Effector CD4-positive, alpha-beta T cell (primary cell): ENCODE measurements at places on chromosomes 3 and 15.

- no peak for DNase-seq
These were observed 241.1 kb downstream of the RYR3 start for GRCh38 chr15:33551860-33552259.

DNA sequence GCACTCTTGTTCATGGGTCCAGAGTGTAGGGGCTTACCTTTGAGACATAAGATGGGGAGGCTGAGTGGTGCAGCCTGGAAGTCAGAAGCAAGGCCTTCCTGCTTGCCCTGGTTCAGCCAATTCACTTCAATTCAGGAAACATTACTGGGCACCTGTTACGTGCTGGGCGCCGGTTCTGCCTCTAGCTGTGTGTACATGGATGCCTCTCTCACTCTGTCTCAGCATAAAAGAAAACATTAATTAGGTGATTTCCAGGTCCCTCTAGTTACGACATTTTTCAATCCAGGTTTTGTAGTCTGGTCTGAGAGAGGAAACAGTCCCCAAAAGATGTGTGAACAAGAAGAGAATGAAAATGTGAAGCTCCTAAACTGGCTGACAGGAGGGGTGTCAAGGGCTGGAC lies 1.2 kb downstream of the RTP1 start:
- DNase-seq, result no peak

DNA sequence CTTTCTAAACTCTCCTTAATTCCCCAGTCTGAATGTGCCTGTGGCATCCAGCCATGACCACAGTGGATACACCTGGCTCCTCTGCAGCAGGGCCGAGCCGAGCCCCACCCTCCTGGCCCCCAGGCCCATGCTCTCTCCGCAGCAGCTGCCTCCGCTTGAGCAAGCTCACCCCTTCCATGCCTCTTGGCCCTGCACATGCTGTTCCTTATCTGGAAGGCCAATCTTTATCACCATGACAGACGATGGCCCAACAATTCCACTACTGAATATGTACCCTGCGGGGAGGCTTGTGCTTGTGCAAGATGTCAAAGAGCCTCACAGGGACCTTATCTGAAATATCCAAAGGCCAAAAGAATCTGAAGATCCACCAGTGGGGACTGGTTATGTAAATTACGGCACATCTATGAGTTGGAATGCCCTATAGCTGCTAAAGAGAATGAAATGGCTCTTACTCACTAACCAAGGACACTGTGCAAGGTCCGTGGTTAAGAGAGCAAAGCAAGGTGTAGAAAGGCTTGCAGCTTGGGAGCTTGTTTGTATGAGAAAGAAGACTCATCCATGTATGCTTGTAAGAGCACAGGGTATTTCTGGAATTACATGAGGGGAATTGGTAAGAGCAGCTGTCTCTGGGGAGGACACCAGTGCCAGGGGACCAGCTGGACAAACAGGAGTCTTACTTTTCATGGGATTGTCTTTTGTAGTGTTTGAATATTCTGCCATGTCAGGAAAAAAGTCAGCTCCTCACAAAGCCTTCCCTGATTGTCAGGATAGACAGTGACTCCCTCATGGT lies 55.2 kb downstream of the WNT7A start:
- no peak for DNase-seq

GRCh38 chr15:41891226-41891625 lies 2.6 kb downstream of the SPTBN5 start:
- DNase-seq, result no peak

GRCh38 chr15:29196722-29197121 lies 72.9 kb downstream of the NSMCE3 start:
- DNase-seq, result no peak

GRCh38 chr15:89504166-89504565 lies 7.8 kb upstream of the RHCG start:
- no peak for DNase-seq

- no peak for DNase-seq
These were observed 97.4 kb upstream of the RBMS3 start for GRCh38 chr3:29183346-29184087.

- no peak for DNase-seq
These were observed 14.7 kb downstream of the DHX30 start for GRCh38 chr3:47817609-47818008.

DNA sequence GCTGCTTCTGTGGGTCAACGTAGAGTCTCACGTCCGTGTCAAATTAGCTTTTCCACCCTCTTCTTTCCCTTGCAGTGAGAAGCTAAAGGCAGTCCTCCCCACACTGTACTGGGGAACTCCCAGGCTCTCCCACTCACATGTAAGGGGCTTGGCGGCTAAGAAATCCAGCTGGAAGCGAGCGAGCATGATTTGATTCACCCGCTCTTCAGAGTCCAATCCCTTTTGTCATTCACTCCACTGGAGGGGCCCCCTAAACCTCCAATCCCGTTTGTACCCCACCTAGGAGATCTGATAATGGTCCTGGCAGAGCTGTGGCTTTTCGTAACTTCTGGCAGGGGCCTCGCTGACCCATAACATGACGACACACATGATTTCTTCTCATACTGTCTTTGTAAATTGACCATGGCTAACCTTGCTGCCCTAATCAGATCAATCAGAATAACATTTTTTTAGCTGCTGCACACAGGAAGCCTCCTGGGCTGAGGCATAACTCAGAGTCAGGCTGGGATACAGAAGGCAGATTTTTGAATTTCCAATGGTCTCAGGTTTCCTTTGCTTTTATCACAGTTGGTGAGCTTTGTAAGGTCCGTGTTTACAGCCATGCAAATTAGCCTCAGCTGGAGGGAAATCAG lies 235.2 kb downstream of the GREM1 start:
- DNase-seq, result no peak

GRCh38 chr3:47404431-47404876 lies 23.6 kb downstream of the PTPN23 start:
- DNase-seq, result no peak

DNA sequence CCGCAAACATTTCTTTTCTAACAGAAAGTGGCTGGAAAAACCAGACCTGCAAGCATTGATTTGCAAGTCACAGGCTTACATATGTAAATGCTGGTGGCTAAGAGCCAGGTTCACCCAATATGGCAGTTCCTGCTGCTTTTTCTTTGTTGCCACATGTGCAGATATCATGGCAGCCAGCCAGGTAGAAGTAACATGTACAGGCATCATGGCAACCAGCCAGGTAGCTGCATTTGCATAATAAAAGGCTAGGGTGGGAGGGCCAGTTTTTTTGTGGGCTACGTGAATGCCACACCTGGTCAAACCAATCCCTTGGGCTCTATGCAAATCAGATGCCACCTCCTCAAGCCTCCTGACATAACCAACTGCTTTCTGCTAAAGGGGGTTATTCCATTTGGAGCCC lies 2.8 kb upstream of the SMCO1 start:
- DNase-seq, result no peak

GRCh38 chr3:63910891-63911290 lies 1.3 kb downstream of the SCAANT1 start:
- peak; percentile 3 for DNase-seq

DNA sequence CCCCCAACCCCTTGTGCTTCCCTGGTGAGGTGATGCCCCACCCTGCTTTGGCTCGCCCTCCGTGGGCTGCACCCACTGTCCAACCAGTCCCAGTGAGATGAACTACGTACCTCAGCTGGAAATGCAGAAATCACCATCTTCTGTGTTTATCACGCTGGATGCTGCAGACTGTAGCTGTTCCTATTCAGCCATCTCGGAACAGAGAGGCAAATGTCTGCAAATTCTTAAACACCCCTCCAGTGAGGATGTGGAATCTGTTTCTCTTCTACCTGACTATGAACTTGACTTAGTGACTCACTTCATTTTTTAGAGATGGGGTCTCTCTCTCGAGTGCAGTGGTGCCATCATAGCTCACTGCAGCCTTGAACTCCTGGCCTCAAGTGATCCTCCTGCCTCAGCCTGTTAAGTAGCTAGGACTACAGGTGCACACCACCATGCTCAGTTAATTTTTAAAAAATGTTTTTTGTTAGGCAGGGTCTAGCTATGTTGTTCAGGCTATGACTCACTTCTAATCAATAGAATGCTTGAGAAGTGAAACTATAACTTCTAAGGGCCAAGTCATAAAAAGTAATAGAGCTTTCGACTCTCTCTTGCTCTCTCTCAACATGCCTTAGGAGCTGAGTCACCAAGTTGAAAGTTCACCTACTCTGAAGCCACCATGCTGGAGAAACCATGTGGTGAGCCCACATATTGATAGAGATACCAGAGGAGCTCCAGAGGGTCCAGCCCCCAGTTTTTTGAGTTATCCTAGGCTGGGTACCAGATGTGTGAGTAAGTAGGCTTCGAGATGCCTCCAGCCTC lies 11.5 kb upstream of the PARP14 start:
- DNase-seq, result no peak

DNA sequence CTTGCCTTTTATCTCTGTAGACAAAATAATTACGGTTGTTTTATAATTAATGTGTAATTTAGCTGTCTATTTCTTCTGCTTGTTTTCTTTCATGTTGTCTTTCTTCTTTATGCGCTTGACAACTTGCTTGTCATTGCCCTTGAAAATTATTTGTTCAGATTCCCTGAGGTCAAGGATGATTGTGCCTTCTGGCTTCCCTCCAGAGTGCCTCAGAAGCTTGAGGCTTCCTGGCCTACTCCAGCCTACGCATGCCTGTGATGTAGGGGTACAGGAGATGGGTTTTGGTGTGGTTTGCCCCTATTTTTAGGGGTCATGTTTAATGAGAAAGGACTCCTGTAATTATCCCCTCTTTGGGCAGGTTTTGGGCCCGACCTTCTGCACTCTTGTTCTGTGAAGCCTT lies 231.5 kb downstream of the SV2B start:
- DNase-seq, result no peak

DNA sequence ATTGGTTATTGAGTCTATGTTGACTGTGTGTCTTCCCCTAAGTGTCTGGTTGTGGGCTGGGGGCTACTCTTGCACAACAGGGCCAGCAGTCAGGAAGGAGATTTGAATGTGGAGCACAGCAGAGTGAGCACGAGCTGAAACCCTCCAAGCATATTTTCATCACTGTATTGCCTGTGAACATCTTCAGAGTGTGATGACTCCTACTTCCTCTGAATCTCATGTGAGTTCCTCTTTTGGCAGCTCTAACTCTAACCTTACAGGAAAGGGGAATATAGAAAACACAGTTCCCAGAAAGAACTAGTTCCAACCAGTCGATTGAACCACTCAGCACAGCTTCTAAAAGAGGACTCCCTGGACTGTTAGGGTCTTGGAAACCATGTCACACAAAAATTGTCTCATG lies 211.6 kb downstream of the RAP2B start:
- DNase-seq, result no peak

GRCh38 chr3:171254315-171254714 lies 205.9 kb downstream of the TNIK start:
- no peak for DNase-seq

- DNase-seq, result no peak
These were observed 7.2 kb upstream of the SCAMP5 start for GRCh38 chr15:74988007-74988800.

- no peak for DNase-seq
These were observed 79.8 kb downstream of the WNT7A start for GRCh38 chr3:13800064-13800463.

- DNase-seq, result no peak
These were observed 307.5 kb downstream of the EDEM1 start for GRCh38 chr3:5494905-5495519.

DNA sequence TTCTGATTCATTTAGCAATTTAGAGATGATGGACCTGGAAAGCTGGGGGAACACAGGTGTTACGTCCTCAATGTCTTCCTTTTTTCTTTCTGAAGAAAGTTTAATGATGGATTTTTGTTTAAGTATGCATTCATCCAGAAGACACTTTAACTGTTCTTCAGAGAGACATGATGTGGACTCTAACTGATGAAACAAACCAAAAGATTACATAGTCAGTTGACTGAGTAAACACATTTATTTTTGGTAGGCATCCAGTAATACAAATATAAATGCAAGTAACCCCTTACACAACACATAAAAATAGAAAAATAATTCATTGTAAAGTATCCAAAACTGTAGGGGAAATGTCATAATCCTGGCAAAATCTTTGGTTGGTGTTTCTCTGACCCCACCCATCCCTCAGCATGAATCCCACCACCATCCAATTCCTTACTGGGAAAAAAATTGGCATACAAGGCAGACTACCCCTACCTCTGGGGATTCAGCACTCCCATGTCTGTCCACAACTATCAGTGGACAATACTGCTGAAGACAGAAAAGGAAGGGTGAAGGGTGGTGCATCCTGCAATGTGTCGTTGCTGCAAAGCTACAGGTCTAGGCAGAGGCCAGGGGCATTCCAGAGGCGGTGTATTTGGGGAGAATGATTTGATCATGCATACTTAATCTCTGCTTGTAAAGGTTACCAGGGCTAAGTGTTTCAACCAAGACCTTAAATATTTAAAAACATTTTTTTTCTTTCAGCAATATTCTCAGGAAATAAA lies 37.4 kb downstream of the THBS1 start:
- DNase-seq, result no peak

- DNase-seq, result no peak
These were observed 700 bp upstream of the EDEM1 start for GRCh38 chr3:5186858-5187155.

GRCh38 chr3:128932516-128933212 lies 53.2 kb downstream of the ACAD9 start:
- DNase-seq, result no peak

DNA sequence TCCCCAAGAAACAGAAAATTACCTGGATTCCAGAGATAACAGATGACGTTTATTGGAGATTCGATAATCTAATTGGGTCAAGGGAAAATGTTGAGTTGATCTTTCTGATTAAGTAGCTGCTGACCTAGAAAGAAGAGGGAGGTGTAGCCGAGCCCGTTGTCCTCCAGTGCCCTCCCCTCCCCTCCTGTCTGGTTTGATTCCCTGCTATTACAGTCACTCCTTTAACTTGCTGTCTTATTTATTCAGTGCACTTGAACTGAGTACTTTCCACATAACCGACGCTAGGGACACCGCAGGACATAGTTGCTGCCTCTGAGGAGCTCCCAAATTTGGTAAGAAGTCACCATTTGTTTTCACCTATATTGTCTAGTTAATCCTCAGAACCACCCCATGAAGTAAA lies 103.7 kb downstream of the AQP9 start:
- DNase-seq, result no peak

- no peak for DNase-seq
These were observed 44.3 kb downstream of the THRB start for GRCh38 chr3:24450160-24450907.

GRCh38 chr3:135059580-135059979 lies 264.5 kb downstream of the EPHB1 start:
- DNase-seq, result no peak

DNA sequence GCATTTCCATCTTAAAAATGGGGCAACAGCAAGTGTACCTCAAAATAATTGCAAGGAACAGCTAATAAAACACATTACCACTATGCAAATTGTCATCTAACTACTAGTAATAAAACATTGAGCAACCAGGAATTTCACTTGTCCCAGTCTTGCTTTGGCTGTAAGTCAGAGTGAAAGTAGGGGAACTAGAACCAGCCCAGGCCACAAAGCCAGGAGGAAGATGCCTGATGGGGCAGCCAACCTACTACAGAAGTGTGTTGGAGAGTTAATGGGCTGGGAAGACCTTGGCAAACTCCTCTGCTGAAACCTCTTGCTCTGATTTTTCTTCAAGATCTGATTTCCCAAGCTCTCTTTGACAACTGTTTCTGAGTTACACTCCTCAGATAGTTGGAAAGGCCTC lies 40.2 kb upstream of the LPP start:
- no peak for DNase-seq

GRCh38 chr3:6799264-6799915 lies 61.5 kb upstream of the GRM7 start:
- no peak for DNase-seq

- no peak for DNase-seq
These were observed 234.3 kb downstream of the SQOR start for GRCh38 chr15:45869034-45869668.
